ENCODE measurements at places on chromosomes 3 and 15. TPM values are rescaled to one million over a fixed set of nuclear protein-coding genes. Genes with fewer than 3 reads are reported as not detected.

CTDSPL gene
- 54.7 TPM for total RNA-seq

PDZRN3 gene
- total RNA-seq: 0.24 TPM

SEMA3F gene
- total RNA-seq: 121 TPM

SLC38A3 gene
- not detected for total RNA-seq

ZBED2 gene
- 108 TPM for total RNA-seq

CXCR6 gene
- total RNA-seq: not detected

C2CD4A gene
- total RNA-seq: not detected

SLC35G2 gene
- total RNA-seq: 1.8 TPM

CSPG5 gene
- total RNA-seq: 0.10 TPM

PRRT3 gene
- total RNA-seq: 1.9 TPM

RTP3 gene
- total RNA-seq: not detected

GABRR3 gene
- not detected for total RNA-seq

SAMMSON gene
- total RNA-seq: not detected

CHRNA7 gene
- total RNA-seq: 0.48 TPM

CCR1 gene
- not detected for total RNA-seq

NDUFB4 gene
- total RNA-seq: 169 TPM

DUOXA2 gene
- total RNA-seq: not detected

HAUS2 gene
- total RNA-seq: 36.5 TPM

PLXNB1 gene
- total RNA-seq: 73.4 TPM

RUBCN gene
- total RNA-seq: 21.0 TPM

CD200R1 gene
- not detected for total RNA-seq

SERPINI2 gene
- not detected for total RNA-seq

C3orf85 gene
- not detected for total RNA-seq

ILDR1 gene
- total RNA-seq: not detected

SCAANT1 gene
- total RNA-seq: not detected

SNX4 gene
- 16.5 TPM for total RNA-seq

TNFAIP8L3 gene
- 0.18 TPM for total RNA-seq

WDR93 gene
- total RNA-seq: not detected
